ENCODE measurements at places on chromosomes 5 and 9.

DNA sequence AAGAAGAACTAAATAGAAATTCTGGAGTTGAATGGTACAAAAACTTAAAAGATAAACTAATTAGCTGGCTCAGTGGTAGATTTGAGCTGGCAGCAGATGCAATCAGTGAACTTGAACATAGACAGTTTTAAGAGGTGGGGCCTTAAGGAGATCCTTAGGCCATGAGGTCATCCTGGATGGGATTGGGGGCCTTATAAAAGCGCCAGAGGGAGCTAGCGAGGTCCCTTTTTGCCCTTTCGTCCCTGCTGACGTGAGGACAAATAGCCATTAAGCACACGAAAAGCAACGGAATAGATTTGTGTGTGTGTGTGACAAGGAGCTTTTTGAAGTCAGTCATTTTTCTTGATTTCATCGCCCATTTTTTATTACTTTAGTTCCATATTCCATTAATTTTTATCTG lies 83.3 kb downstream of the ZNF354C start:
- no peak for DNase-seq

- DNase-seq, result peak; percentile 38
Measured at GRCh38 chr5:163695830-163696578, 190.6 kb downstream of the MAT2B start.

DNA sequence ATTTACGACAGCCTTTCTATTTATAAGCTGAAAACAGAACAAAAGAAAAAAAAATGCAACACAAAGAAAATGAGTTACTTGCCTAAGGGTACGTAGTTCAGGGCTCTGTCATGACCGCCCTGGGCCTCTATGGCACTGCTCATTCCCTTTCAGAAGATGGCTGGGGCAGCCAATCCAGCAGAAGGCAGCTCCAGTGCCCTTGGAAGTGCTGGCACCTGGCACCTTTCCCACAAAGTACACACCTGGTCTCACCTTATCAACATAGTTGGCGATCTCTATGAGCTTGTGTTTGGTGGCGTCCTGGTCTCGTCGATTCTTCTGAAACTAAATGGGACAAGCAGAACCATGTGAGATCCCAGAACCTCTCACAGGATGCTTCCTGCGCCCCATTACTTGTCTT lies 53.2 kb downstream of the NIPAL4 start:
- DNase-seq, result no peak

GRCh38 chr9:94210616-94211603 lies 48.2 kb upstream of the ZNF169 start:
- DNase-seq, result no peak

GRCh38 chr5:146426853-146427618 lies 20.1 kb upstream of the TCERG1 start:
- peak; percentile 56 for DNase-seq

- no peak for DNase-seq
Measured at GRCh38 chr5:26894719-26895263, 143.6 kb downstream of the CDH9 start.

DNA sequence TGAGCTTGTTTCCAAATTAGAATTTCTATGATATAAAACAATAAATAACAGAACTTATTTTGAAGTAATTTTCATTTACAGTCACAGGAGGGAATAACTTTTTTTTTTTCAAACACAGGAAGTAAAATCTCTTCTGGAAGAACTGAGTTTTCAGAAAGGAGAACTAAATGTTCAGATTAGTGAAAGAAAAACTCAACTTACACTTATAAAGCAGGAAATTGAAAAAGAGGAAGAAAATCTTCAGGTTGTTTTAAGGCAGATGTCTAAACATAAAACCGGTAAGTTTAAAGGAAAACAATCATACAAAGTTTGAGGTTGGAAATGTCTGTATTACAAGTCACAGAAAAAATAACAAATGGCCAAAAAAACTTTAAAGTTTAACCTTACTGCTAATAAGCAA lies 41.6 kb downstream of the RAB14 start:
- no peak for DNase-seq
